ENCODE measurements at places on chromosomes 12 and 14.

DNA sequence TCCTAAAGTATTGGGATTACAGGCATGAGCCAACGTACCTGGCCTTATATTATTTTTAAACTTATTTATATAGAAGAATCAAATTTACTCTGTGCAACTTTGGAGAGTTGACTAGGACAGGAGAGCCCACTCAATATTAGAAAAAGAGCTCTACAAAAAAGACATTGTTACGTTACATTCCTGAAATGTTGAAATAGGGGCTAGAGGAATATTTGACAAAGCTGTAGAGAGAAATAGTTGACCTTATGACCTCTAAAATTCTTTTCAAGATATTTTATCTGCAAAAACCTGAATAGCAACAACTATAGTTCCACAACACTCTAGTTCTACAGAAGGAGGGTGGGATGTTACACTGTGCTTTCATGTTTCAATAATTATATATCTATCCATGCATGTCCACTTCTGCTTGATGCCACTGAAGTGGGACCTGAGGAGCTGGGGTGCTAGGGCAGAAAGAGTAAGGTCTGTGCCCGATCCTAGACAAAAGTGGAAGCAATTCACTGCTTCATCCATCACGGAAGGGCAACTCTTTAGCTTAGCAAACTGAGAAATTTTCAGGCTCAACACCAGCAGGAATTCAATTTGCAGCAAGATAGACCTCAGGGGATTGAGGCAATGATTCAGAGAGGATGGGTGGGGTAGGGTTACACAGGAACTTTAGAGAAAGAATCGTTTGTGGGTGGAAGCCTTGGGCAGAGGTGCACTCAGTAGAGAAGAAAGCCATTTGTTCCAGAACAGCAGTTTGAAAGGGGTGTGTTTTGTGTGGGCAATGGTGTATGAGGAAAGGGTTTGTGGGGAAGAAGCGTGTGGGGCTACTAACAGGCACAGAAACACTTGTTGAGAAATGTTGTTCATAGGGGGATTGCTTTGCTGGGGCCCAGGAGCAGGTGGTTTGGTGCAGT lies 16.0 kb upstream of the RNASE10 start:
- no peak for DNase-seq

- DNase-seq: peak; percentile 85
Observed at GRCh38 chr12:121796855-121797751, 3.6 kb upstream of the RHOF start.

DNA sequence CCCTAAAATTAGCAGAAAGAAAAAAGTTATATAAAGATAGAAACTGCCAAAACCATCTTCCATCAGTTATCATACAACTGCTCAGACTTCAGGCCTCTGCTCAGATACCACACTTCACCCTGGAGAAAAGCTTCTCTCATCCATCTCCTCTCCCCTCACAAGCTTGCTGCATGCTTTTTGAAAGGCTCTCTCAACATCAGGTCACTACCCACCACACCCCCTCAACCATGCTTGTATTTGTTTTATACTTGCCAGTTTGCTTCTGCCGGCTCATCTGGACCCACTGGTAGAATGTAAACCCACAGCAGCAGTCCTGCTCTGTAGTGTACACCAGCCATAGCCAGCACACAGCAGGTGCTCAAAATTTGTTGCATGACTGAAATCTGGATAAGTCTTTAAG lies 8.8 kb downstream of the PPP1CC start:
- DNase-seq: no peak

DNA sequence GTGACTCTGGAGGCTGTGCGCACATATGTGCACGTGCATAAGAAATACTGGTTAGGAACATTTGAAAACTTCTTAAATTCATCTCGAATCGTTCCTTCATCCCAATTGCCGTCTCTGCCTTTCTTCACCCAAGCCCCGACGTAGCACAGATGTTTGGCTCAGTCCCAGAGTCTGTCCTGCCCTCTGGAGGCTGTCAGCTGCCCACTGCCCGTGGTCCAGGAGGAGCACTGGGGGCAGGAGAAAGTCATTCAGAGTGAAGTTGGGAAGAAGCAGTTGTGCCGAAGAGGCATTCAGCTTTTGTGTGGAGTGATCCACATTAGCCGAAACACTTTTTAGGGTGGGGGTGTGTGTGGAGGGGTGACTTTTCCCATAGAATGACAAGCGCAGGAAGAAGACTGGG lies 124.9 kb downstream of the TSPAN9 start:
- no peak for DNase-seq

DNA sequence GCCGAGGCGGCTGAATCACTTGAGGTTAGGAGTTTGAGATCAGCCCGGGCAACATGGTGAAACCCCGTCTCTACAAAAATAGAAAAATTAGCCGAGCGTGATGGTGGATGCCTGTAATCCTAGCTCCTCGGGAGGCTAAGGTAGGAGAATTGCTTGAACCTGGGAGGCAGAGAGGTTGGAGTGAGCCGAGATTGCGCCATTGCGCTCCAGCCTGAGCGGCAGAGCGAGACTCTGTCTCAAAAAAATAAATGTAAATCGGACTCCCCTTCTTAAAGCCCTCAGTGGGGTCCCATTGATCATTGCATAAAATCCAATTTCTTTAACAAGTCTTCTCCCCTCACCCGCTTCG lies 908 bp downstream of the TDP1 start:
- DNase-seq: no peak

DNA sequence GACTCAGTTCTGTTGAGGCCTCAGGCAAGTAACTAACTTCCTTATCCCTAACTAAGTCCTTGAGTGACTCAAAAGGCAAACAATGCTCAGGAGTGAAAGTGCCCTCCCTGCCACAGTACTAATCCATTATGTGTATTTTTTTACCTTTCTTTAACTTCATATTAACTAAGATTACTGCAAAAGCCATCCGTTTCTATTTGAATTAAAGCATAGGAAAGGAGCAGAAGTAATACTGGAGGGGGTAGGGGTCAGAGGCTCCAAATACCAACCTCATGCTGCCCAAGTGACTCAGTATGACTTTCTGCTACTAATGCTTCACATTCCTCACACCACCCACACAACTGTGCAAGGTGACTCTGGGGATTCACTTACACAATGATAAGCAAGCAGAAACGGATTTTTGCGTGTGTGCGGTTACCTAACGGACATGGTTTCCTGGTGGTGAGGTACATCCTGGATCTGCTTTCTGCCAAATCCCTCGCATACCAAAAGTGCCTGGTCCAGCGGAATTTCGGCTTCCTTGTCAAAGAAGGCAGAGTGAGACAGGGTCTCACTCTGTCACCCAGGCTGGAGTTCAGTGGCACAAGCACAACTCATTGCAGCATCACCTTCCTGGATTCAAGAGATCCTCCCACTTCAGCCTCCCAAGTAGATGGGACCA lies 25.1 kb downstream of the MOK start:
- DNase-seq: no peak

GRCh38 chr14:75979071-75979571 lies 2.7 kb downstream of the TGFB3 start:
- no peak for DNase-seq

- no peak for DNase-seq
Observed at GRCh38 chr12:92466391-92467305, 236.1 kb upstream of the PLEKHG7 start.

- DNase-seq: no peak
Observed at GRCh38 chr12:41108032-41108431, 80.1 kb upstream of the PDZRN4 start.

DNA sequence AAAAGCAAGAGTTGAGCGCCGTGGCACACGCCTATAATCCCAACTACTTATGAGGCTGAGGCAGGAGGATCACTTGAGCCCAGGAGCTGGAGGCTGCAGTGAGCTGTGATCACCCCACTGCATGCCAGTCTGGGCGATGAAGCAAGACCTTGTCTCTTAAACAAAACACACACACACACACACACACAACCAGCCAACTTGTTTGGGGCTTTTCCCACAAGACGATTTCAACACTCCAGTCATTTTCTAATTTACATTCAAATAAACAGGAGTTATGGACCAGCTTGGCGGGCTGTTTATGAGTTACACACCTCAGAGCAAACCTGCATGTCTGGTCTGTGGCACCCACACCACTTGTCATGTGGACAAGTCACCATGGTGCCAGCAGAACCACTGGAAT lies 6.7 kb downstream of the GLTP start:
- no peak for DNase-seq

GRCh38 chr14:99549684-99550083 lies 54.3 kb downstream of the CCDC85C start:
- no peak for DNase-seq

DNA sequence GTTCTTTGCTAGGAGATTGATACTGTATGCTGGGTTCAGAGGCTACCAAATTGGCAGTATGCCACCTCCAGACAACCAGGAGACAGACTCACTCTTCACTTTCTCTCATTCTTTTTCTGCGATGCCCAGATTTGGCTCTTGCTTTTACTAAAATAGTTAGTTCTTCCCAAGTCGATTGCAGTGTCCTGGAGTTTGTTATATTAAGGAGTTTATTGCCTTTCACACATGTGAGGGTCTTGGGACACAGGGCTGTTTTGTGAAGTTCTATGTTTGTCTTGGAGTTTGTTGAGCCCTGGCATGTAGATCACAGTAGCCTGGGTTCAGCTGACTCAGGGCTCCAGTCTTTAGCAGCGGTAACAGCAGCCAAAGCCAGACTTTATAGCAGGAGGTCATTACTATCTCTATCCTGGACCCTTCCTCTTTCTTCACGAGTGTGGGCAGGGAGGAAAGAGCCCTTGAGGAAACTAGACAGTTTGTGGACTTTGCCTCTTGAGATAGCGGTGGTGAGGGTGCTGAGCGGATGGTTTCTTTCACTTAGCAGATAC lies 1.6 kb downstream of the MLEC start:
- no peak for DNase-seq

Data from substantia nigra (tissue), 51 donors.